ENCODE measurements at places on chromosomes 16 and 17.

DNA sequence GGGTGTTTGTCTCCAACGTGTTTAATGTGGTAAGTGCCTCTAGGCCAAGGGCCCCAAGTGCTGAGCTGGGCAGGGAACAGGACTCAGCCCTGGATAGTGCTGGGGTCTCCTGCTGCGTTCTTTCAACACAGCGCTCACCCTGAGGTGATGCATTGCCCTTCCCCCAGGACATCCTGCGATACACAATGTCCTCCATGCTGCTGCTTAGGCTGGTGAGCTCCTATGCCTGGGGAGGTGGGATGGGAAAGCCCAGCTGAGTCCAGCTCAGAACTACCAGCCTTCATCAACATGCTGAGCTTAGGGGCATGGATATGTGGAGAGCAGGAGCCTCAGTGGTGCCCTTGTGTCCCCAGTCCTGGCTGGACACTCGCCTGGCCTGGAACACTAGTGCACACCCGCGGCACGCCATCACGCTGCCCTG, 563 bp downstream of the ZACN start:
- DNase-seq = no peak

DNA sequence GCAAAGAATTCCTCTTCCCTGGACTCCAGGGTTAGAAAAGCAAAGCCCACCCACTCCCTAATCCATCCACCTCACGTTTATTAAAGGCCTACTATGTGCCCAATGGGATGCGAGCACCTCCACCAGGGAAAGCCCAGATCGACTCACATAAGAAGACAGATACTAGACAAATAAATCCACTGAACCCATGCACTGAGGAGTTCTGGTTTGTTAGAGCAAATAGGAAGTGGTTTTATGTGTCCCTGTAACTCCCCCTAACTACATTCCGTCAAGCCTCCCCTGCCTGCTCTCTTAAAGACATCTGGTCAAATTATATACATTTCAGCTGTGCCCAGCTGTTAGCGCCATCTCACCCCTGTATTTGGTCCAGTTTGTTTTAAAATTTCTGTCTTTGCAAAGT, 218.5 kb upstream of the RPL38 start:
- DNase-seq = no peak

- DNase-seq = no peak
These were observed 43.5 kb downstream of the SCPEP1 start for GRCh38 chr17:57021226-57021940.

GRCh38 chr16:73047536-73048291, at the start of gene ZFHX3:
Gene ZFHX3, minus strand, starts transcription at chr16:73048128. Its CDS starts 87,983 bp downstream, at chr16:72960145.
- no peak for DNase-seq

GRCh38 chr17:40361925-40362695, 2.4 kb downstream of the GJD3 start:
- no peak for DNase-seq

GRCh38 chr17:65013613-65014391, 42.7 kb downstream of the GNA13 start:
- no peak for DNase-seq

- DNase-seq = no peak
These were observed 959 bp upstream of the SPPL2C start for GRCh38 chr17:45843722-45844121.

DNA sequence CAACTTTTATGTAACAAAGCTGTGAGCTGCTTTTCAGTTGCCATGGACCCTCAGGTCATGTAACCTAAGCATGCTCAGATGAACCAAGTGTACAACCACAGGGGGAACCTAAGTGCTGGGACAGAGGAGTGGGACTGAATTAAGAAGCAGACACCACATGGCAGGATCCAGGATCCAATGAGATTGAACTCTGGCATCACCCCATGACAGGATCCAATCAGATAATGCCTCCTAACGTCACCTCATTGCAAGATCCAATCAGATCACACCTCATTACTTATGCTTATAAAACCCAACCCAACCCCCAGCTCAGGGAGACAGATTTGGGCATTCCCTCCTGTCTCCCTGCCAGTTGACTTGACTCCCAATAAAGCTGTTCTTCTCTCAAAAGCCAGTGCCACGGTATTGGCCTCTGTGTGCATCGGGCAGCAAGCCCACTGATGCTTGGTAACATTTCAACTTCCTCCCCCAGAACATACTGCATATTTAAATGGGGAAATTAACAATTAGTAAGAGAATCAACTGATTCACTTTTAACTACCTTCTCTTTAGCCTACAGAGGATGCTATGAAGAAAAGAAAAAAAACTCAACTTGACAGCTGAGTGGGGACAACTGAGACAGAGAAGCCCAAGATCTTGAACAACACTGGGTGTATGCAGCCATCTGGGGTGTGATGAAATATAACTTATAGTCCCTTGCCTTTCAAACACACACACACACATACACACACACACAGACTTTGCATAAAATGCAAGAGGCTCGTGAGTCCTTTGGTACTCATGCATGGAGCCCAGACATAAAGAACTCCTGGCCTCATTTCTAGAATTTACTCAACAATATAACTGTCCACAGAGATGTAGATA, 148.4 kb downstream of the SLC39A11 start:
- no peak for DNase-seq

GRCh38 chr17:17376362-17376761, 73.2 kb downstream of the NT5M start:
- no peak for DNase-seq

- no peak for DNase-seq
These were observed 874 bp downstream of the CMTM3 start for GRCh38 chr16:66605177-66605978.

- no peak for DNase-seq
These were observed 1.4 kb upstream of the TSPOAP1 start for GRCh38 chr17:58329810-58330537.

Data from stimulated activated CD4-positive, alpha-beta T cell treated with anti-CD3 and anti-CD28 coated beads, TNF-alpha, amount 100 ng/mL, for 1 hour (primary cell).